ENCODE measurements at places on chromosomes 4 and X.

DNA sequence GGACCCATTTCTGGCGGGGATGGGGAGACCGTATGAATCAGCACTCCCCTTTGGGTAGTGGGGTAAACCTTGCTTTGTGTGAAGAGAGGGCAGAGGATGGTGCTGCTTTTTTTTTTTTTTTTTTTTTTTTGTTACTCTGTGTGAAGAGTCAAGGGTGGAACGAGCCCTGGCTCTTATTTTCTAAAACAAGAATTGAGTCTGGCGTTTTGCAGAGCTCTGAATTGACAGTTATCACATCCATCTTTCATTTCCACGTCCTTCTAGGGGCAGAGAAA lies 1.2 kb downstream of the SLAIN2 start:
- DNase-seq, result no peak

GRCh38 chr4:98630737-98631454 lies 27.5 kb downstream of the TSPAN5 start:
- DNase-seq, result no peak

DNA sequence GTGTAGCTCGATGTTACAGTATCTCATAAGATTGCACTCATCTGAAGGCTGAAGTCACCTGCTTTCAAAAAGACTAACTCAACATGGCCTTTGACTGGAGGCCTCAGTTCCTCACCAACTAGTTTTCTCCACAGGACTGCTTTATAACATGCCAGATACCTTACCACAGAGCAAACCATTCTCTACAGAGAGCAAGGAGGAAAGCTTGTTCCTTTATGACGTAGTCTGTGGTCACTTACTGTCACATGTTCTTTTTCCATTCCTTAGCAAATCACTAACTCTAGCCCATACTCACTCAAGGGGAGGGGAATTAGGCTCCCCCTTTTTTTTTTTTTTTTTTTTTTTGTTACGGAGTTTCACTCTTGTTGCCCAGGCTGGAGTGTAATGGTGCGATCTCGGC lies 3.2 kb downstream of the THAP9 start:
- no peak for DNase-seq

DNA sequence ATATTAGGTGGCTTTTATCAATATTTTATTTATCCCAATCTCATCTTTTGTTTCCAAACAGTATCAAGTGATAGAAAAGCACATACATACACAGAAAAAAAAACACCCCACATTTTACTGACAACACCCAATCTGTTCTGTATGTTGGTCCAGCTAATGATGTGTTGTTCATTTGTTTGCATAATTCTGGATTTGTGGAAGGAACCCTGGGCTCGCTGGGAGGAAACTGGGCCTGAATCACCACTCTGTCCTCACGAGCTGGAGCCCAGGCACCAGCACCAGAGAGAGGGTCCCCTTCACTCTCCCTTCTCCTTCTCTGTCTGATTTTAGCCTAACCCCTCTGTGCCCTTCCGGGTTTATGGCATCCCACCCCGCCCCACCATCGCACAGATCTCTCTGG lies 79.8 kb downstream of the PSAPL1 start:
- no peak for DNase-seq

GRCh38 chrX:149996515-149996914 lies 58.2 kb upstream of the EOLA2 start:
- no peak for DNase-seq

Data from heart right ventricle (tissue), 16 donors.